Brain microvascular endothelial cell (primary cell): ENCODE measurements at places on chromosomes 1 and 21.
A peak's percentile ranks its signal among the peaks of the same experiment; 100 is the strongest.

GRCh38 chr1:27931184-27931583 lies 3.6 kb upstream of the SMPDL3B start:
- DNase-seq = no peak

DNA sequence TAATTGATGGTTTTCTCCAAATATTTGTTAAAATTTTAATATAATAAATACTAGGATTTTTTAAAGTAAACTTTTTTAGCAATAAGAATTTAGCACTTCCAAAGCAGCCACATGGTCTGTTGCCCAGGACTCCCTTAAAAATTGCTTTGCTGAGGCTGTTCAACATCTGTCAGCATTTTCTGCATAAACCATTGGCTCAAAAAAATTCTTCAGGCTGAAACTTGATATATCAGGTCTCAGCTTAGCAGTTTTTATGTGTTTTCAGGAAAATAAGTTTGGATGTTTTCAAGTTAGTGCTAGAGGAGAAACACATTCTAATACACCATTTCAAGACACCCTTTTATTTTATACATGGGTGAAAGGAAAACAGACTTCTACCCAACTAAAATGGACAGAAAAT lies 69.1 kb upstream of the C1orf105 start:
- DNase-seq = no peak

- DNase-seq = no peak
Measured at GRCh38 chr1:153841463-153841994, 66.3 kb downstream of the SLC27A3 start.

DNA sequence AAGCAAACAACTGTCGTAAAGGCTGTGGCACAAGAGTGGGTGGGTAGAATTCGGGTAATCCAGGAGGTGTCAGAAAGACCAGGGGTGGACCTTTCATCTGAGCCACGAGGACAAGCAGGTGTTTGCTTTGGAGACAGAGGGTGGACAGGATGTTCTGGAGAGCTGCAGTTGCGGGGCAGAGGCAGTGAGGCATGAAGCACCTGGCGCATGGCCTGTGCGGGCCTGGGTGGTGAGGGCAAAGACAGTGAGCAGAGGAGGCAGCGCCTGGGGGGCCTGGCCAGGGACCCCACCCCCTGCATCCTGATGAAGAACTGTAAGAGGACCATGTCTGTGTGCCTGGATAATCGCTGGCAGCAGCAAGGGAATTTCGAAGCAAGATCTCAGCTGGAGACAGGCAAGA lies 24.9 kb downstream of the KIF26B start:
- no peak for DNase-seq

DNA sequence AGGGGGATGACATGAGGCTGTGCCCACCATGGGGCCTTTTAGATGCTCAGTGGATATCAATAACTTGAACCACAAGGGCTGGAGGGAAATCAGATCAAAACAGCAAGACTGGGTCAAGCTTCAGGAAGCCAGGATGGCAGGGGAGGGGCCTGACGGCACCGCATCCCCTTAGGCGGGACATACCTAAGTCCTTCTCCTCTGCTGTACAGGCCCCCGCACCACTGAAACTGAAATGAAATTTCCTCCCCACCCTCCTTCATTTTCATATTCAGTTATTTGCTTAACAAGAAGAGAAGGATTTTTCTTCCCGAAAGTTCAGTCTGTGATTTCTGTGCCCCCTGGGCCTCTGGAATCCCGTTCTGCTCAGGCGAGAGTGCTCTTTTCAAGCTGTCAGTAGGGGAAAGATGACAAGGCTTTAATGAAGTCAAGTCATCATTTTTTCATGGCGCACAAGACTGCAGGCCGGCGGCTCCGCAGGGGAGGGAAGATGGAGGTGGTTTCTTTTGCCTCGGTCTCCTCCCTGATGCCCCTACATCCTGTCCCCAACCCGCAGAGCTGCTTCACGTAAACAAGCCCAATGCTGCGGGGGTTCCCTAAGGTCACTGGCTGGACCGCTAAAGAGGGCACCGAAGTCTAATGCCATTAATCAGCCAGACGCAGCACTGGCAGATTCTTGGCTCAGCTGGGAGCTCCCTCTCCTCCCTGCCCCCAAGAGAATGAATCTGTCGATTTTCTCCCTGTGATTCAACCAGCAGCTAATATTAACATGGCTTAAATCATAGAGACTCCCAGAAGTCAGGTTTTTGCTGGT lies 264.8 kb downstream of the C1orf94 start:
- no peak for DNase-seq

GRCh38 chr1:27832762-27833161 lies 2.2 kb downstream of the PPP1R8 start:
- DNase-seq = peak; percentile 31

DNA sequence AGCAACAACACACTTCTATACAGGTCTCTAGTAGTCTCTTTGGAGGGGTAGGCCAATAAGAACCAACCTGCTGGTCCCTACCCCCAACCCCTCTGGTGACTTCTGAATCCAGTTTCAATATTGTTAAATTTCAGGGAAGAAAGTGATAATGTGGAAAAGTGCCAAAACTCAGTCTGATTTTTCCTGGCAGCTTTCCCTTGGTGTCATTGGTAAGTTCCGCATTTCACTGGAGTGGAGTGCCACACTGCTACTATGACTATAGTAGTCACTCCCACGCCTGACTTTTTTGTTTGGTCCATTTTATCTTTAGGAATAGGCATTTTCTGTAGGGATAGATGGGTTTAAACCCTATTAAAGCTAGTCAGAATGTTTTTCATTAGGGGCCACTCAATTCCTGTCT lies 5.7 kb upstream of the ARID1A start:
- DNase-seq = no peak

DNA sequence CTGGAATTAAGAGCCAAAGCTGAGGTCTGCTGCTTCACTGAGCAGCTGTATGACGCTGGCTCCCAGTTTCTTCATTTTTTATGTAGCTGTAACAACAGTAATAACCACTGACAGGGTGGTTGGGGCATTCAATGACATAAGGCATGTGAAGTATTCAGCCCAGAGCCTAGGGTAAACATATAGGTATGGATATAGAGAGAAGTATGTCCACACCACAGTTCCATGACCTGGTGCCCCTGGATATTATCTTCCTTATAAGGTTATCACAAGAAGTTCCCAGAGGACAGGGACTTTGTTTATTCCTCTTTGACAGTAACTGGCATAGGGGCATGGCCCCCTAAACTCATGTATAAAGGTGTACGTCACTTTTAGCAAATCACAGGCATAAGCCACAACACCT lies 14.7 kb downstream of the RAB42 start:
- DNase-seq = no peak

- no peak for DNase-seq
Measured at GRCh38 chr21:38273745-38274542, 17.2 kb downstream of the KCNJ15 start.

DNA sequence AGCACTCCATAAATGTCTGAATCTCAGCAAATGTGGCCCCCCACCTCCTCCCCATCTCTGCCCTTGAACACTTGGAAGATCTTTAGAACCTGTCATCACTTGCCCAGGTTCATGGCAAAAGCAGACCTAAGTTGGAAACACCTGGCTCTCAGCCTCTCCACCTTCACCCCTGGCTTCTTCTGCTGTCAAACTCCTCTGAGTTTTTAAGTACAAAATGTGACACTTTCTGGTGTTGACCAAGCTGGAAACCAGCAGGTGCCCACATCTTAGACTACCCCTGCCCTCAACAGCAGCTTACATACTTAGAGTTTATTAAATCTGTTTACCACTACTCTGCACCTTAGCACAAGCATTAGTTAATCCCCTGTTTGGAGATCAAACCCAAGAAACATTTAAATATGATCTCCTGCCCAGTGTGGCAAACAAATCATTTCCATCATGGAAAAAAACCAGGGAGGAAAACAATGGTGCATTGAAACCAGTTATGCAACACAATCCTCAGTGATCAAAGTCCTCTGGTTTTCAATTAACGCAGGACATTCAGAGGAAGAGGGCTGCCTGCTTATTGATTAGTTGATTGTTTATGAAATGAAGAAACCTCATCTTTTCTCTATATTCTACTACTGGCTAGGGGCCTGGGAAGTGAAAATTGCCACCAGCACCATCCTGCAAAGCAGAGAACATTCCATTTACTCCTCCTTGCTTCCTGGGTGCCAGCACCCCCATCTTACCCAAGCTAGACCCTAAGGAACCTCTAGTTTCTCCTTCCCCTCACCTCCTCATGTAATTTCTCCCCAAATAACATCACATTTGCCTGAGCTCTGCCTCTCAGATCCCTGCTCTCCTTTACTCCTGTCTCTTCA lies 139.4 kb upstream of the RAB4A start:
- no peak for DNase-seq

DNA sequence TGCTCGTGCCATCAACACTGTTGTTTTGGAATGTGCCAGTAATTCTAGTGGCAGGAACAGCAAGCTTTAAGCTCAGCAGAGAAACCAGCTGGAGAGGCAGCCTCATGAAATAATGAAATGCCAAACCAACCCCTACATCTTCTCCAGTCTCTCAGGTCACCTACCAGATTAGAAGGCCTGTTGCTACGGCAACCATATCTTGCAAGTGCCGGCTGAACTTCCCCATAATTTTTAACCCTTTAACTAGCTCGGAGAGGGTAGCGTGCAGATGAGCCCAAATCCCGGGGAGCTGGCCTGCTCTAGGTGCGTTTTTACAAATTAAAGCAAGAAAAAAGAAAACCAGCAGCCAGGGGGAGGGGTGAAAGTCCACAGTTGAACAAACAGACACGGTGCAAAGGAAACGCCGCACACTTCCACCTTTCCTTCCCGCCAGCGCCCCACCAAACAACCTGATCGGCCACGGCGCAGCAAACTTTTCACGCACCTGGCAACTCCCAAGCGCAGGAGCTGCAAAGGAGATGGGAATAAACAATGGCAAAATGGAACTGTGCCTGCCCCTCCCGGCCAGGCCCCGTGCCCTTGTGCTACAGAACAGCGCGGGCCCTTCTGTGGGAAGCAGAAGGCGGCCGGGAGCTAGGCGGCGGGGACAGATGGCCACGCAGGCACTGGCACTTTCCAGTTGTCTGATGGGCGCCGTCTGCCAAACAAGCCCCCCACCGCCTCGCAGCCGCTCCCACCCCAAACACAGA lies 50.1 kb downstream of the SSBP3 start:
- DNase-seq = no peak

DNA sequence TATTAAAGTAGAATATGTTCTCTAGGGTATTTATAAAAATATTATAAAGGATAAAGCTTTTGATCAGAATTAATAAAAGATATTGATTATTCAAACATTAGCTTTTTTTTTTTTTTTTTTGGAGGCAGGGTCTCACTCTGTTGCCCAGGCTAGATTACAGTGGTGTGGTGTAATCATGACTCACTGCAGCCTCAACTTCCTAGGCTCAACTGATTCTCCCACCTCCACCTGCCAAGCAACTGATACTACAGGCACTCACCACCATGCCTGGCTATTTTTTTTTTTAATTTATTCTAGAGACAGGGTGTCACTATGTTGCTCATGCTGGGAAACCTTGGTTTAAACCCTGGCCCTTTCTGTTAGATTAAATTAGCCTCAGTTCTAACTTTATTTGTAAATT lies 188.3 kb downstream of the CLEC20A start:
- no peak for DNase-seq

GRCh38 chr1:45793942-45794604 lies 9.3 kb upstream of the MAST2 start:
- DNase-seq = no peak

GRCh38 chr1:87647430-87648177 lies 318.9 kb downstream of the LMO4 start:
- DNase-seq = no peak

DNA sequence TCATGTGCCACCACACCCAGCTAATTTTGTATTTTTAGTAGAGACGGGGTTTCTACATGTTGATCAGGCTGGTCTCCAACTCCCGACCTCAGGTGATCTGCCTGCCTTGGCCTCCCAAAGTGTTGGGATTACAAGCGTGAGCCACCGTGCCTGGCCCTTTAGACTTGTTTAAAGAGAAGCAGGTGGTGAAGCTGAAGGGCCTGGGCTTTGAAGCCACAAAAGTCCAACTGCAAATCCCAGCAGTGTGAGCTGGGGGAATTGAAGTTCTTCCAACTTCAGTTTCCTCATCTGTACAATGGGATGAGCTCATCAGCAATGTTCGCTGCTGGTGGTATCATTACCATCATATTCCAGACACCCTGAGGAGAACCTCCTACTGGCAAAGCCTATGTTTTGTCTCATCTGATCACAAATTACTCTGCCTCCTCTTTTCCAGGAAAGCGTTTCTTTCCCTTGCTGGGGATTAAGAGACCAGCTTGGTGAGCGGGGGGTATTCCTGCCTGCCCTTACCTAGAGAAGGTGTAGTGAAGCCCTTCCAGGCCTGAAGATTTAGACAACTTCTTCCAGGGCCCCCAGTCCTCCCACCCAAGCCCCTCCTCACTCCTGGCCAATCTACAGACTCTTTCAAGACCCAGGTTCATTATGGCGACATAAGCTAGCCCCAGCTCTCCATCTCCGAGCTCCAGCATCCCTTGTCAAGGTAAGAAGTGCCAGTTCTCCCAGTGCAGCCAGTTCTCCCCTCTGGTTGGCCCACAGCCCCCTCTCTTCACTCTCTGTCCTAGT lies 2.4 kb upstream of the SHISA4 start:
- no peak for DNase-seq

- no peak for DNase-seq
Measured at GRCh38 chr1:3663999-3664699, 11.8 kb downstream of the TP73 start.

DNA sequence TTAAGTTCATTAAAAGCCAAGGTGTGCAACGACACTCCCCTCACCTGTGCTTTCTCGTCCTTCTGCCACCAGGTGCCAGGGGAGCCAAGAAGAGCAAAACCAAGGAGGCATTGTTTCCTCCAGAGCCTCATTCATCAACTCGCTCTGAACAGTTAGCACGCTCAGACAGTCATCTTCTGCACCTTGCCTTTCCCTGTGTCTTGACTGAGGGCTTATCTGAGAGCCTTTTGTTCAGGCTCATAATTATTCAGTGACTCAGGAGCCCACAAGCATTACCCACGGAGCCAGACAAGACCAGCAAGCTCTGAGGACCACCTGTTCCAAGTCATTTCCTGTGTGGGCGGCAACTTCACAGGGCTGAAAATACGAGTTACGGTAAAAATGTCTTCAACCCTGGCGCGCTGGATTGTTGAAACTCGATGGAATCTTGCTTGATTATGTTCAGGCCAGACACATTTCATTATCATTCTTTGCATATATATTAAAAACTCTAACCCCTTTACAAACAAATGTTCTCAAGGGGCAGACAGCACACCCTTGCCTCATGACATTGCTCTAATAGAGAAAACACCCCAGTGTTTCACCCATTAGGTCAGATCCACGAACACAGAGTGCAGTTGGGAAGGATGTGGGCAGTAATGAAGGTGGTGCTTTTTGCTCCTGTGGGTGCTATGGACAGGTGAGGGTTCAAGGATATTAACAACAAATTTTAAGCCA lies 89.7 kb upstream of the RUNX1 start:
- peak; percentile 94 for DNase-seq

DNA sequence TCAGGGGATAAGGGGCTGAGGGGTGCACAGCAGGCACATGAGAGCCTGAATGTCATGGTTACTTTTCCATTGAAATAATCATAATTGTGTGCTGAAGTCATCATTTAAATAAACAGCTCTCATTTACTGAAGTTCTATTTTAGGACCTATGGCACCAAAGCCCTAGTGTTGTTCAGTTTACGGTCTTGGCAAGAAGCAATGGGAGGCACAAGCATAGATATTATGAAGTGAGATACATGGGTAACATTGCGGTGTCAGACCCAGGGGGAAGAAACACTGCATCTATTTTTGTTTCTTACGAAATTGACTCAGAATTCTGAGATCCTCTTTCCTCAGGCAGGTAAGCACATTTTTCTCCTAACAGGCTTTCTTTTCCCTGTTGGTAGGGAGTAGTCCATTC lies 437.8 kb upstream of the PROX1 start:
- no peak for DNase-seq
